ENCODE measurements at places on chromosomes 4 and X. TPM values are rescaled to one million over a fixed set of nuclear protein-coding genes. Genes with fewer than 3 reads are reported as not detected.

Gene CXorf65
- 21.1 TPM for total RNA-seq

Gene HMX1
- not detected for total RNA-seq

Gene MAGEA8
- total RNA-seq: not detected

Gene RIPPLY1
- total RNA-seq: not detected

Gene NHSL2
- total RNA-seq: 1.2 TPM

Gene CYP4V2
- 24.4 TPM for total RNA-seq

Gene PACRGL
- total RNA-seq: 14.4 TPM

Gene GAB3
- 8.6 TPM for total RNA-seq

Gene SCML1
- 0.18 TPM for total RNA-seq

Gene NEUROG2
- total RNA-seq: not detected

Gene DUSP21
- total RNA-seq: not detected

Gene PNMA5
- 0.09 TPM for total RNA-seq

Gene NLRP2B
- not detected for total RNA-seq

Gene LINC00632
- total RNA-seq: 3.1 TPM

Gene SAGE1
- not detected for total RNA-seq

Gene SRPK3
- not detected for total RNA-seq

Gene HAND2
- total RNA-seq: not detected

Gene PASD1
- not detected for total RNA-seq

Gene TEX13D
- not detected for total RNA-seq

Gene NRK
- total RNA-seq: not detected

Gene NIPAL1
- total RNA-seq: 0.77 TPM

Gene FRAS1
- total RNA-seq: not detected

Gene RAB9B
- 0.98 TPM for total RNA-seq

Gene SMAD1
- total RNA-seq: 4.7 TPM

Gene ETNPPL
- not detected for total RNA-seq

Gene SCML2
- total RNA-seq: 2.0 TPM

Gene EMCN
- total RNA-seq: not detected

Gene ZBTB49
- total RNA-seq: 9.4 TPM

Gene PGAM4
- not detected for total RNA-seq

Gene HTRA3
- not detected for total RNA-seq

Gene STAP1
- 45.7 TPM for total RNA-seq

Gene CASK
- total RNA-seq: 40.1 TPM

Data from T-helper 2 cell treated with Interferon-gamma antibody and Interleukin-4, amounts not matched to agents 100 ng/mL and 5 ng/mL, for 36 hours (primary cell).